Stimulated activated CD8-positive, alpha-beta memory T cell treated with anti-CD3 and anti-CD28 coated beads, Interleukin-15, amount 100 ng/mL, for 24 hours (primary cell): ENCODE measurements at places on chromosomes 7 and 10.

GRCh38 chr7:17965603-17966002 lies 25.3 kb upstream of the SNX13 start:
- DNase-seq: no peak

DNA sequence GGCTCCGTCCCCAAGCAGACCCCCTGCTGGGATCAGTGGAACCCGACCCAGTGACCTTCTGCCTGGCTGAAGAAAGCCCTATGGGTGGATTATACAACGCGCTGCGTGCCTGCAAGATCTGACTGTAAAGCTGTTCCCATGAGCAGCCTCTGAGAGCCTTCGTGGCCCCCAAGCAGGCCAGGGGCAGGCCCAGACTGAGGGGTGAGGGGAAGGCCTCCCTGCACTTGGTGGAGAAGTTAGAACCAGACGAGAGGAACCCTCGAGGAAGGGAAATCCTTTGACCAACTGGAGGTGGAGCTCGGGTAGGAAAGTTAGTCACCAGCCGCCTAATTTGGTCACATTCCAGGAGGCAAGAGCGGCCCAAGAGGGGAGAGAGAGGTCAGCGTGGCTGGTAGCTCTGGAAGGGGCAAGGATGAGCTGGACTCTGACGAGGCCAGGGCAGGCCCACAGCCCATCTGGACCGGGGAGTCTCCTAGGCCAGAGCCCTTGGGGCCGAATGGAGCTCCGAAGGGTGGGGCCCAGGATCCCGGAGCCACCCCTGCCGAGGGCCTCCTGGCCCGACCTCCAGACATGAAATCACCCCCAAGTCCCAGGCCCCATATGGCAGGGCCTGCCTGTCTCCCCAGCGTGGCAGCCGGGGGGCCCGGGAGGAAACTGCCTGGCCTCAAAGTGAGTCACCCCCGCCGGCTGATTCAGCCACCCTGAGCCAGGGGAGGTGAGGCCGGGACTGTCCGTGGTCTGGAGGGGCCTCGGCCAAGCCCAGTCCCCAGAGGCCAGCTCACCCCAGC lies 23.3 kb upstream of the PDGFA start:
- no peak for DNase-seq

DNA sequence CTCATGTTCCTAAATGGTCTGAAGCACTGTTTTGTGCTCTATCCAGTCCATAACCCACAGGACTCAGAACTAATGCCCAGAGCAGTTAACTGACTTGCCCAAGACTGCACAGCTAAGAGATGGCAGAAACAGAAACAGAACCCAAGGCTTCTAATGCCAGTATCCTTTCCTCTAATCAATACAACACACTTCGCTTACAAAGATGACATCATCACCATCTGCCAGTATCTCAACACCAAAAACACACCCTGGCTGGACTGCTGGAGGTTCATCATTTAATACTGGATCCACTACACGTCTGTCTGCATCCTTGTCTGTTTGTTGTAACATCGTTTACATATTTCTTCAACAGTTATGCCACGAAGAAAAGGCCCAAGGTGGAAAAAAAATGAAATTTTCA lies 165.3 kb downstream of the SFMBT2 start:
- DNase-seq: no peak

GRCh38 chr7:69042138-69042537 lies 556.1 kb upstream of the AUTS2 start:
- DNase-seq: no peak

DNA sequence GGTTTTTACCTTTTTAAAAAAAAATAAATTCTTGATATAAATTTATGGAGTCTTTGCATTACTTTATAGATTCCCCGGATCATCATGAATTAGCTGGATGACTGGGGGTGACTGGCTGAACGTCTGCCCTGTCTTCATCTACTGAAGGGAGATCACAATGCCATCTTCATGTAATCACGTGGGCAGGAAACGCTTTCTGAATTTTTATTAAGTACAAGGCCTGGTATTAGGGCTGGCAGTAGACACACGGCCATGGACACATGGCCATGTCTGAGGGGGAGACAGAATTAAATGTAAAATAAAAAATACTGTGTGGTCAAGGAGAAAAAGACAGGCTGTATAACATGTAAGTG lies 111.2 kb downstream of the VIPR2 start:
- no peak for DNase-seq

- no peak for DNase-seq
Observed at GRCh38 chr7:12066521-12066920, 144.6 kb upstream of the TMEM106B start.

GRCh38 chr7:110929480-110930249 lies 161.3 kb upstream of the LRRN3 start:
- no peak for DNase-seq

DNA sequence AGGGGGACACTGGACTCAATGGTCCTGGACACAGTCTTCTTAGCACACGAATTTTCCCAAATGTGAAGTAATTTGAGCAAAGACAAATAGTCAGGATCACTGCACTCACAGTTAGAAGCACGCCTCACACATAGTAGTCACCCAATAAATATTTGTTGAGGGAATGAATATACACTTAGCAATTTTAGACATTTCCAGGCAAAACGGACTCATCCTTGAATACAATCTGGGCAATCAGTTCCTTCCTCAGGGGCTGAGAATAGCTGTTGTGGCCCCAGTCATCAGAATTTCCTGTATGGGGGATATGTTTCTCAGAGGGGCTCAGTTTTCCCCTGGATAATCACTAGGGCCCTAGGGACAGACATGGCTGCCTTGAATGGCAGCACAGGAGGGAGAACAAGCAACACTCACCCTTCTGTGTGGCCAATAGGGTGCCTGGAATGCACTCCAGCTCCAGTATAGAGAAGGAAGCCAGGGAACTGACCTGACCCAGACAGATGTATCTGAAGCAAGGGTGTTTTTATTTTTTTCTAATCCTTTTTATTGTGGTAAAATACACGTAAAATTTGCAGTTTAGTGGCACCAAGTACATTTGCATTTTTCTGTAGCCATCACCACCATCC lies 282.7 kb upstream of the ZNF32 start:
- DNase-seq: no peak

DNA sequence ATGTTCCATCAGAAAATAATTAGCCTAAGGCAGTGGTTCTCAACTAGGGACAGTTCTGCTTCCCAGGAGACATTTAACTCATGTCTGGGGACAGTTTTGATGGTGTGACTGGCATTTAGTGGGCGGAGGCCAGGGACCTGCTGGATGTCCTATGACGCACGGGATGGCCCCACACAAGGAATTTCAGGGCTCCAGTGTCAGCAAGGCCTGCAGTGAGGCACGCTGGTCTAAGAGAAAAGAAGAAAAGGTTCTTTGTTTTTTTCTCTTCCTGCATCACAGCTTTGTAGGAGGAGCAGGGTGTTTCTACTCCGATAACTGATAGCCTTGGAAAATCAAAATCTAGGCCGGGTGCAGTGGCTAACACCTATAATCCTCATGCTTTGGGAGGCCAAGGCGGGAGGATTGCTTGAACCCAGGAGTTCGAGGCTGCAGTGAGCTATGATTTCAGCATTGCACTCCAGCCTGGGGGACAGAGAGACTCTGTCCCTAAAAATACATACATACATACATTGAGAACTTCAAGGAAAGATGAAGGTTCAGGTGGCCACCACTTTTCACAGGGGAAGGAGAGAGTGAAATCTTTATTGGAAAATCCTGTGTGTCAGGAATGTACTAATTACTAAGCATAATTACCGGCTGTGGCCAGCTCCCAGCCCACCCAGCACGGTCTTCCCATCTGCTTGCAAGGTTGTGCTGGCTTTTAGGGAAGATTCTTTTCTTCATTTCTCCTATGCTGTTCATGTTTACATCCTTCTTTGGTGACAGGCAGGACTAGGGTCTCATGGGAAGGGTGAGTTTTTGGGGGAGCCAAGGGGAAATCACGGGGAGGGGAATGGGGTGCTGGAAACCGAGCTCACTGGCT lies 150.4 kb downstream of the ACTR3B start:
- DNase-seq: no peak

DNA sequence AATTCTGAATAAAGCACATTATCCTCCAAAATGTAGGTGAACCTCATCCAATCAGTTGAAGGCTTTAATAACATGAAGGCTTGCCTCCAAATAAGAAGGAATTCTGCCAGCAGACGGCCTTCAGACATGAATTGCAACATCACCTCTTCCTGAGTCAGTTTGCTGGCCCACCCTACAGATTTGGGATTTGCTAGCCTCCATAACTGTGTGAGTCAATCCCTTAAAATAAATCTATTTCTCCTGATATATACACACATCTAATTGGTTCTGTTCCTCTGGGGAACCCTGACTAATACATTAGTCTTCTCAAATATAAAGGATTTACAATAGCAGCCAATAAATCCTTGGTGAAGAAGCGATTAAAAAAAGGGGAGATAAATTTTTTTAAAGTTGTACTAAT lies 34.8 kb upstream of the OSBPL3 start:
- no peak for DNase-seq

GRCh38 chr10:58266826-58267712 lies 625 bp downstream of the IPMK start:
- peak; percentile 10 for DNase-seq

DNA sequence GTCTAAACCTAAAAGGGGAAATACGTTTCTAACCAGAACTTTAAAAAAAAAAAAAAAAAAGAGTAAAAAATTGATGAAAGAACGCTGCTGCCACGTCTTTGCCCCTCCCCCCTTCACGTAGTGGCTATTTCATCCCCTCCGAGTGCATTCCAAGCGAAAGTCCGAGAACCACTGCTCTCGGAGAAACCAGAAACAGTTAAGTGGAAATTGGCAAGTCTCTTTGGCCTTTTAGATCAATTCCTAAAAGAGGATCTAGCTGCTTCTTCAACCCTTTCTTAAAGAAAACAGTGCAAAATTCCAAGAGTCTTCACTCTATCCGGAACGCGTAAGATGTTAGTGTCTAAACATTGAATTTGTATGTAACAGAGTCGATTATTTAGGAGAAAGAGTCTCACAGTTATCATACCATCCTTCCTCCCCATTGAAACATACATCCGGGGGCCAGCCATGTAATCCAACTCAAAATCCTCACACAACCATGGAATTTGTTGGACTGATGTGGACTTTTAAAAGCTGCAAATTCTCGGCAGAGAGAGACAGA lies 1.1 kb downstream of the P4HA1 start:
- no peak for DNase-seq

GRCh38 chr10:28858646-28859045 lies 181.3 kb downstream of the BAMBI start:
- no peak for DNase-seq

- DNase-seq: no peak
Observed at GRCh38 chr10:78691301-78692030, 377.3 kb upstream of the ZMIZ1 start.

- DNase-seq: no peak
Observed at GRCh38 chr7:132751244-132751647, 175.0 kb upstream of the PLXNA4 start.

DNA sequence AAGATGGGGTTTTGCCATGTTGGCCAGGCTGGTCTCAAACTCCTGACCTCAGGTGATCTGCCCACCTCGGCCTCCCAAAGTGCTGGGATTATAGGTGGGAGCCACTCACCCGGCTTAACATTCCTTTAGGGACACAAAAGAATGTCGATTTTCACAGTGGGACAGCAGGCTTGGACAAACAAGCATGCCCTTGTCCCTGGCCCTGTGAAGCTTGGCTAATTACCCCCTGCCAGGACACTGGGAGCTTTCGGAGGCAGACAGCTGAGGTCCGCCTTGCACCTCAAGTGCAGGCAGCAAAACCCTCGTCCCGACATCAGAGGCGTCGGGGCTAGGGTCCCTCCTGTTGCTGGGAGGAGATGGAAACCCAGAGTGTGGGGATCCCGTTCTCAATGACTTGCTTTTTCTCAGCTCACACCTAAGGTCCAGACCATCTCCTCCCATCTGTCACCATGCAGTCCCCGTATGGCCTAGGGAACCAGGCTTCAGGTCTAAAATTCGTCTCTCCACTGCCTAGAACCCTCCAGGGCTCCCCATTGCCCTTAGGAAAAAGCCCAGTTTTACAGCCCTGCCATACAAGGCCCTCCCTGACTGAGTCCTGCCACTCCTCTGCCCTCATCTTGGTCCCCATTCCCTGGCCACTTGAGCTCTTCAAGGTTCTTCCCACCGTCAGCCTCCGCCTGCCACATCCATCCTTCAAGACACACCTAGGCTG lies 6.3 kb upstream of the CLIP2 start:
- no peak for DNase-seq

GRCh38 chr7:108408296-108408991 lies 47.8 kb downstream of the NRCAM start:
- DNase-seq: no peak

DNA sequence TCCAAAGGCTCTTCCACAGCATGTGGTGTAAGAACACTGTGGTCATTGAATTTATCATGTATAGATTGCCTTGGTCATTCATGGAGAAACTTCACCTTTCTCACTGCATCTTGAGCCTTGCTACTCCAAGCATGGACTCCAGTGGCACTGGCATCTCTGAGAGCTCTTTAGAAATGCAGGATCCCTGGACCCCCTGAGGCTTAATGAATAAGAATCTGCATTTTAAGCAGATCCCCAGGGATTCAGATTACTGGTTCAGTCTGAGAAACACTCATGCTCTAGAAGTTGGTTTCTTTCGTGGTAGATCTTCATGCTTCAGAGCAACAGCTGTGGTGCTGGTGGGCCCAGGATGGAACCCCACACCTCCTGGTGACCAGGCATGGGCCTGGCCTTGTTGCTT lies 63.2 kb downstream of the CFAP58 start:
- no peak for DNase-seq

- no peak for DNase-seq
Observed at GRCh38 chr10:63145782-63146181, 12.7 kb downstream of the NRBF2 start.

DNA sequence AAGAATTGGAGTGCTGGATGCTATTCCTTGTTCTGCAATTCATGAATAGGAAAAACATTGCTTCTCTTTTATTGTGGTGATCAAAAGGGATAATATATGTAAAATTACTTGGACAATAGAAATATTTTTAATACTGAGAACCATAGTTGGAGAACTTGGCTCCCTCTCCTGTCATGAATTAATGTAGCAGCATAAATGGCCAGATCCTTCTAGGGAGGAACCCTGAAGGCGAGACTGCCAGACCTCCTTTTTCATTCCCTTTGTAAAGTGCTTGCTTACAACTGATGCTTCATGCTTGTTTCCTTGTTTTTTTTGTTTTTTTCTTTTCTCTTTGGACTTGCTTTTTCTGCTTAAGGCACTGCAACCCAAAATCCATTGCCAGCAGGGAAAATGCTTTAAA lies 233.6 kb downstream of the SH2D4B start:
- DNase-seq: no peak

- DNase-seq: no peak
Observed at GRCh38 chr7:157306846-157307838, 29.7 kb upstream of the DNAJB6 start.

GRCh38 chr7:117036836-117037235 lies 83.5 kb downstream of the ST7 start:
- DNase-seq: no peak

GRCh38 chr7:50069613-50070012 lies 23.4 kb downstream of the ZPBP start:
- no peak for DNase-seq

GRCh38 chr7:25864511-25864910 lies 287.5 kb upstream of the NFE2L3 start:
- DNase-seq: no peak
